ENCODE measurements at places on chromosomes 2 and 18.

DNA sequence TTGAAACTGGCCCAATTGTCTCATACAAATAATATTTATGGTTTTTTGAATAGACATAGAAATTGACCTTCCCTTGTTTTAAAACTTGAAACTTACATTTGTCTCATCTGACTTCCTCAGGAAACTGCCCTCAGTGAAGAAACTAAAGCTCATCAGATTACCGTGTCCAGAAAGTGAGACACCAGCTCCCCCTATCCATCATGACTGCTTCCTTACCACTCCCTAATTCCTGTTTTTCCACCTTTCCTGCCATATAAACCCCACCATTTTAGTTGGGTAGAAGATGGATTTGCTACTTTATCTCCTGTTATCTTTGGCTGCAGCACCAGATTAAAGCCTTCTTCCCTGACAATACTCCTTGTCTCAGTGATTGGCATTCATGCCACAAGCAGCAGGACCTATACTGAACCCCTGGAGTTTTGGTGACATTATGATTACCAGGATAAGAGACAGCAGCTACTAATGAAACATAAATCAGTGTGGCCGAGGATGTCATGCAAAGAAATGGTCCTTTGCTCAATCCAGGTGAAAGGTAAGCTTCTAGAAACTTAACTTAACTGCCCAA, 1627.6 kb upstream of the ZEB2 start:
- no peak for DNase-seq

GRCh38 chr2:13558368-13558767, 841.6 kb downstream of the TRIB2 start:
- DNase-seq: no peak

DNA sequence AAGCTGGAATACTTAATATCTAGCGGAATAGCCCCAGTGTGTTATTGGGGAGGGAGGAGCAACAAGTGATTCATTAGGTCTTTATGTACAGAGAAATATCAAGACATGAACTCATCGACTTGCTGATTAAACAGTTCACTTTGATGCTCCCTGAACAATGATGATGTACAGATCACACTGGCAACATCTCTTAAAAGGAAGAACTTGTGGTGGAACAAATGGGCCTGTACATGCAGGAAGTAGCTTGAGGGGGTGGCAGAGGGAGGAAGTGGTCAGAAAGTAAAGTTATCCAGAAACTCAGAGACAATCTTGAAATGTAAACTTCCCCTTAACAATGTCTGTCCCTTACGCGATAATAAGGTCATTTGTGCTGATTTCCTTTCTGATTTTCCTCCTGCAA, 90.5 kb downstream of the NXPH2 start:
- no peak for DNase-seq

DNA sequence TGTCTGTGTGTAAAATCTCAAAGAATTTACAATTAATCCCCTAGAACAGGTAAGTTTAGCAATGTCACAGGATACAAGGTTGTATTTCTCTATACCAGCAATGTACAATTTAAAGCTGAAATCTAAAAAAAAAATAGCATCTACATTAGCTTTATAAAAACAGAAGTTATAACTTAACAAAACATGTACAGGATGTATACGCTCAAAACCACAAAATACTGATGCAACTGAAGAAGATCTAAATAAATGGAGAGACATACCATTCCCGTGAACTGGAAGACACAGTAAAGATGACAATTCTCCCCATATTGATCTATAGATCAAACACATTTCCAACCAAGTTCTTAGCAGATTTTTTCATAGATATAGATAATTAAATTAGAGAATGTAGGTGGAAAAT, 17.5 kb upstream of the RANBP2 start:
- DNase-seq: no peak

DNA sequence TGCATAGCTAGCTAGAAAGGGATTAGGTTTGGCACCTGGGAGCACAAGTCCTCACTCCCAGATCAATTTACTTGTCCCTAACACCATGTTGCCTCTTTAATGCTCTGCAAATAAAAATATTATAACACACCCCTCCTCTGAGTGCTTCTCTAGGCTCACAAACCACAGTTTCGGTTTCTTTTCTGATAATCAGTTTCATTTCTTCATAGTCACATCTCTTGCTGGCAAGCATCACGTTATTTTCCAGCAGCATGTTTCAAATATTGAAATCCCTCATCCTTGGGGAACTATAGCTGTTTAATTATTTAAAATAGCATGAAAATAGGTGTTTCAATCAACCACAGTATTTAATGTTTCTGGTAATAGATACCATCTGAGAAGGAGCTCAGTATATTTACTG, 13.9 kb upstream of the SMCHD1 start:
- no peak for DNase-seq

GRCh38 chr2:102592601-102593000, 26.8 kb upstream of the SLC9A2 start:
- DNase-seq: no peak

DNA sequence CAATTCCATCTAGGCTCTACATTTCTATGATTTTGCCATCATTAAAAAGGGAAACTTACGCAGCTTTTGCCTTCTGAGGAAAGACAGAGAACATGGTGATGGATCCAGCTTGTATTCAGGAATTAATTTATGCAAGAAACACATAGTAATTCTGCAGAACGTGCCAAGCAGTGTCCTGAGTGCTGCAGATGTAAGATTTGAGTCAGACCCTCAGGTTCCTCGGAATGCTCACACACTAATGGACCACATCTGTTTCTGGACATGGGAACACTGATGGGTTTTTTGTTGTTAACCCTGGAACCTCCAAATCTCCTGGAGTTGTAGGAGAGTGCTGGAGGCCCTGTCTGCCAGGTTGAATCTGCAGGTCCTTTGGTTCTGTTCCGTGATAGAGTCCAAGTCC, 132.9 kb downstream of the SETBP1 start:
- no peak for DNase-seq

DNA sequence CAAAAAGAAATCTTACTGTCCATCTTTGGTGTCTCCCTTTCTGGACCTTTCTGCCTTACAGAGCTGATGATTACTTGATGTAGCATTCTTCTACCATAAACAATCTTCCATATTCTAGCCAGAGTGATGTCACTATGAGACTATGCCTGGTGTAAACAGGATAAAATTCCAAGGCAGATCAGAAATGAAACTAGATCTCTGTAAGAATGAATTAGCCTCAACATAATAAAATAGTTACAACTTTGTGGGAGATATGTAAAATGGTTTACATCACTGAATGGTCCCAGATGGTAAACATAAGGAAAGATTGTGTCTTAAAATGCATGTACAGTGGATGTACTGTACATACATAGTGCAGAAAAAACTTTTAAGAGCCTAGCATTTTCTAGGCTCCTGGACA, 112.3 kb upstream of the ZNF521 start:
- DNase-seq: peak; percentile 53

DNA sequence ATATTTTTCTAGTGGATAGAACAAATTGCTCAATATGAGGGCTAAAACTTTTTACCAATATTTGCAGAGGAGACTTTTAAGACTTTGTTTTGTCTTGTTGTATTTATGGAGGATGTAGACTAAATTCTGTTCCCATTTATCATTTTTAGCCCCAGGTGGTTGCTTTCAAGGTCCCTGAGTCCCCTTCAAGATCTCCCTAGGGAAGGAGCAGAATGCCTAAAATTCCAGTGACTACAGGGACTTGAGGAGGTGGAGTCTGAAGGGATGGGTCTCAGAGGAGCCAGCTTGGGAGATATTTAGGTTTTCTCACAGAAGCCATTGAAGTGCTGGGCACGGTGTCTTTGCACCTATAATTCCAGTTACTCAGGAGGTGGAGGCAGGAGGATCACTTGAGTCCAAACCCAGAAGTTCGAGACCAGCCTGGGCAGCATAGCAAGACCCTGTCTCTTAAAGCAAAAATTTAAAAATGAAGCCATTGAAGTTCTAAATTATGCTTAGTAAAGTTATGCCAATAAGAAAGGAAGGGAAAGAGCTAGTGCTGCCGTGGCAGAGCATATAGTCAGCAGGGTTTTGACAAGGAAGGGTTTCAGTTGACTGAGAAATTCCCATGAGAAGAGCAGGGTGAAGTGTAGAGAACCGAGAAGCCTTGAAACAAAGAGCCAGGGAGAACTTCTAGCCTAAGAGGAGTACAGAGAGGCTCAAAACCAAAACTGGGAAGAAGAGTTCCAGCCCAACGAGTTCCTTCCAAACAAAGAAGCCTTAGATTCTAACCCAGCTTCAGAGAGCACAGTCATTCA, 43.4 kb downstream of the COMMD1 start:
- DNase-seq: no peak

DNA sequence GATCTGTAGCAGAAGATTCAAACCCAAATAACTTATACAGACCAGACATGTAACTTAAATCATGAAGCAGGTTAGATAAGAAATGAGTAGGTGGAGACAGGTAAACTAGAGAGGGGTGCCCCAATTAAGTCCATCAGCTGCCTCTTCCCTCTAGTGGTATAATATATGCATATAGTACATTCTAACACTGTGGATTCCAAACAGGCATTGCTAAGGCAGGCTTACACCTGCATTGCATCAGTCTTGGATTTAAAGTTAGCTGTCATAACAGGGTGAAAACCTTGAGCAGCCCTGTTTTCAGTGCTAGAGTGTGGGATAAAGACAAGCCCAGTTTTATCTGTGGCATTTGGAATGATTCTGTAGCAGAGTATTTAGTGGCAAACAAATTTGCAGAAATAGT, 63.4 kb downstream of the NYAP2 start:
- DNase-seq: no peak

GRCh38 chr2:126899616-126900185, 1.0 kb downstream of the TEX51 start:
- DNase-seq: no peak

- DNase-seq: no peak
Observed at GRCh38 chr18:45981821-45982220, 14.7 kb upstream of the EPG5 start.

- DNase-seq: peak; percentile 11
Observed at GRCh38 chr18:67862069-67862468, 345.5 kb upstream of the DSEL start.

- no peak for DNase-seq
Observed at GRCh38 chr2:67596871-67597270, 199.7 kb downstream of the ETAA1 start.

DNA sequence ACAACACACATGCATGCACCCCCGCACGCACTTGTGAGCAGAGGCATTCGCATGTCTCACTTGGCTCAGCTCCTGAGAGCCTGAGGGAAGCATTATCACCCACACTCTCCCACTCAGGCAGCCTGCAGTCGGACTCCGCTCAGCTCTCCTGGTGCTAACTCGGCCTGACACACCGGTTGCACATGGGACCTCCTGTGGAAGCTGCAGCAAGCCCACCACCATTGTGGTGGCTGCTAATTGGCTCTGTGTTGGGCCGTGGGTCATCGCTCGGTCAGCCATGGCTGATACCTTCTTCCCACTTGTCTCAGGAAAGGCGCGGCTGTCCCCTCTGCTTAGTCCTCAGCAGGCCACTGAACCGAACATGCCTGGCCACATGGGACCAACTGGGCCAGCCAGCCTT, 13.7 kb upstream of the TEX261 start:
- DNase-seq: no peak

GRCh38 chr2:210713122-210713521, 156.7 kb downstream of the CPS1 start:
- no peak for DNase-seq

GRCh38 chr2:31318361-31319336, 84.7 kb downstream of the EHD3 start:
- DNase-seq: peak; percentile 67

DNA sequence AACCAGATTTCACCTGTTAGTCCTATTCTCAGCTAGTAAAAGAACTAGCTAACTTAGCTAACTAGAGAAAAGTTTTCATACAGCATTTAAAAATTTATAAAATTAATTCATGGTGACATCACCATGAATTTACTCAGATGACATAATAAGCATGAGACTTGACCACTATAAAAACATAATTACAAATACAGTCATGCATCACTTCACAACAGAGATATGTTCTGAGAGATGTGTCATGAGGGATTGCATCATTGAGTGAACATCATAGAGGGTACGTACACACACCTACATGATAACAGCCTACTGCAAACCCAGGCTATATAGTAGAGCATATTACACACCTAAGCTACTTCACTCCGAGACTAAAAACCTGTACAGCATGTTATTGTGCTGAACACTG, 481.3 kb upstream of the CHAC2 start:
- DNase-seq: no peak

- no peak for DNase-seq
Observed at GRCh38 chr2:32949260-32949659, 2.5 kb downstream of the LTBP1 start.

DNA sequence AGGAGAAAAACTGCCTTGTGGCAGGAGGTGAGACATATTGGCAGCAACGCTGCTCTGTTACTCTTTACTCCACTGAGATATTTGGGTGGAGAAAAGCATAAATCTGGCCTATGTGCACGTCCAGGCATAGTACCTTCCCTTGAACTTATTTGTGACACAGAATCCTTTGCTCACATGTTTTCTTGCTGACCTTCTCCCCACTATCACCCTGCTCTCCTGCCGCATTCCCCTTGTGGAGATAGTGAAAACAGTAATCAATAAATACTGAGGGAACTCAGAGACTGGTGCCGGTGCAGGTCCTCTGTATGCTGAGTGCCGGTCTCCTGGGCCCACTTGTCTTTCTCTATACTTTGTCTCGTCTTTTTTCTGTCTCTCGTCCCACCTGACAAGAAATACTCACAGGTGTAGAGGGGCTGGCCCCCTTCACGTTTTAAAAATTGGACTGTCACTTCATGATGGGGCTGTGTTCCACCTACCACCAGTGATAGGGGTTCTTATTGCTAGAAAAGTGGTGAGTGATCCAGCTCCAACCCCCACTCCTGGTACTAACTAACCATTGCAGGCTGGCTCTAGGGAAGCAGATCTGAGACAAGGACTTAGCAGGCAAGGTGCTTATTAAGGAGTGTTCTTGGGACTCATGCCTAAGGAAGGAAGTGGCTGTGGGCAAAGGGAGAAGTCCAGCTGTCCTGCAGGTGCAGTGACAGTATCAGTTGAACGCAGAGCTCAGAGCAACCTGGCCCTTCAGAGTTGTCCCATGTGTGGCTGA, 51.7 kb downstream of the LONRF2 start:
- no peak for DNase-seq

DNA sequence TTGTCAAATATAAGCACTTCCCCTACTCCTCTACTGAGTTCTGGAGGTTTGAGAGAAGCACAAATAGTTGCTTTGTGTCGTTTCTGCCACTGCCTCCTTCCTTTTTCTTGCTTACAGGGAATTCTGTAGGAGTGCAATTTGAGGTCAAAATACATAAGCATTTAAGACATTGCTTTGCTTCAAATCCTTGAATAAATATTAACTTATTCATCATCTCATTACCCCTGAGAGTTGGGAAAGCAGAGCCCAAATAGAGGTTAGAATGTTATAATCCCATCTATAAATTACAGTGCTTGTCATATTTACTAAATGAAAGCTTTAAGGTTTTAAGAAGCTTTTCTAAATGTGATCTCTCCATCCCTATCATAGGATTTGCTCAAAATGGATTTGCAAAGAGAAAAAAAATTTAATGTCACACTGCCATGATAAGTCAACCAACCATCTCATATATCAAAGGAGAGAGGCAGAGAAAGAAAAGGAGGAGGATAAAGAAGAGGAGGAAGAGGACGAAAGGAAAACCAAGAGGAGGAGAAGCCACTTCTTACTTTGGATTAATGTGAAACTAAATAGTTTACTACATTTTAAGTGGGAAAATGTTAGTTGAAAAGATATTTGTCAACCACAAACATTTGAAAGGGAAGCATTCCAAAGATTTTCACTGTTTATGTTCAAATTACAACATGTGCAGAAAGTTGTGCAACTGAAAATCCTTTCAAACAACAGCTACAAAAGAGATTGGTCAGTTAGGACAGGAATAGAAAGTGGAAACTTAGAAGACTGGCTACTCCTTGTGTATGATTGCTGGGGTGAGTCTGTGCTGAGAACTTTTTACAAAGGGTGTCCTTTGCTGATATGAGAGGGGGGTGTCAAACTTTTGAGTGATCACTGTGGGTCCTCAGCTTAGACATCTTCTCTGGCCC, 277.3 kb upstream of the FN1 start:
- DNase-seq: peak; percentile 71

Data from HFFc6 (cell line).